G401 (cell line): ENCODE measurements at places on chromosomes 12 and 14. TPM values are rescaled to one million over a fixed set of nuclear protein-coding genes. Genes with fewer than 3 reads are reported as not detected.
A peak's percentile ranks its signal among the peaks of the same experiment; 100 is the strongest.

GRCh38 chr12:129550353-129550752 is 353.5 kb downstream of the TMEM132D start:
- no peak for DNase-seq

GRCh38 chr12:78198896-78199295 is 368.2 kb downstream of the NAV3 start:
- no peak for DNase-seq

GRCh38 chr12:129635021-129635685 is 268.7 kb downstream of the TMEM132D start:
- DNase-seq = no peak

GRCh38 chr12:84561351-84561750 is 351.2 kb downstream of the SLC6A15 start:
- DNase-seq = no peak

DNA sequence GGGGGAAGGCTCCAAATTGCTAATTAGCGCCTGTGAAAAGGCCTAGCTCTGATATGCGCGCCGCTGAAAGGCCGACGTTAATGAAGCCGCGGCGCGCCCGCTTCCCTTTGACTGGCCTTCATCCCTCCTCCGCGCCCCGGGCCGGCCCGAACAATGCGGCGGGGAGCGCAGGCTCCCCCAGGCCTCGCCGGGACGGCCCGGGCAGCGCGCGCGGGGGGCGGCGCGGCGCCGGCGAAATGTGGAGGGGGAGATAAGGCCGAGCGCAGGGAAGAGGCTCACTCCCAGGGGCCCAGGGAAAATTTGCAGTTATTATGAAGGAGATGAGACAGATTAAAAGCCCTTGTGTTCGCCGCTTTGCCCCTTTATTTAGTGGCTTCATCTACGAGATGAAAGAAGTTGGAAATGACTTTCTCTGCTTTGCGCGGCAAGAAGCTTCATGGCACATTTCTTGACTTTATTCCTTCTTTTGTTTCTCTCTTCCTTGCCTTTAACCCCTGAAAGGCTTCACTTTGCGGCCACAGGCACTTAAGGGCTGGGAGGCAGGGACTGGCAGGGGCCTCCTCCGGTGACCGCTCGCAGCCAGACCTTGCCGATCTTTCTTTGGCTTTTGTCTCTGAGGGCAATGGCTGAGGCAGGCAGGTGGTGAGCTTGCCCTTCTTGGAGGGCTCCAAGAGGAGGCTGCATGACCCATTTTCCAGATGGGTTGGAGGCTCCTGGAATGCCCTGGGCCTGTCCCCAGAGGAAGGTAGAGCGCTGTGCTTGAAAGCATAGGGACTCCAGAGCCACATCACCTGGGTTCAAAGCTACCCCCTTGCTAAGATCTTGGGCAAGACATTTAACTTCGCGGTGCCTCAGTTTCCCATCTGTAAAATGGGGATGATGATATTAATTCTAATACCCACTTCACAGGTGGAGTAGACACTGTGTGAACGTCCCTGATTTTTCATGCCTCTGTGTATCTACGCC is 12.7 kb upstream of the GPATCH2L start:
- DNase-seq = no peak

- DNase-seq = no peak
Observed at GRCh38 chr12:122473543-122474323, 27.0 kb downstream of the ZCCHC8 start.

DNA sequence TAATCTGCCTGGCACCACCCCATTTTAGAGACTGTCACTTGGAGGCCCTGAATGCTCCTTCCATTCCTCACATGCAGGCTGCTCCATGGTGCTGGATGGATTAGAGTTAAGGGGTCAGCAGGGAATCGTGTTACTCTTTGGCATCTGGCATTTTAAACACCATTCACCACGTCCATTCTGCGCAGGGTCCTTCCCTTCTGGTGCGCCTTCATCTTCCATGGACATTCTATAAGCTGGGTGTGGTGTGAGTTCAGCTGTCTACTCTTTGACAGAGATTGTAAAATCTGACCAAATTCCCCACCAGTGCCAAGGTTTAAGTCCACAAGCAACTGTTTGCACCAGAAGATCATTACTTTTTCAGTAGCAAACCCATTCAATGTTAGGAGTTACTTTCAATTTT is 47.8 kb downstream of the GIT2 start:
- no peak for DNase-seq

DNA sequence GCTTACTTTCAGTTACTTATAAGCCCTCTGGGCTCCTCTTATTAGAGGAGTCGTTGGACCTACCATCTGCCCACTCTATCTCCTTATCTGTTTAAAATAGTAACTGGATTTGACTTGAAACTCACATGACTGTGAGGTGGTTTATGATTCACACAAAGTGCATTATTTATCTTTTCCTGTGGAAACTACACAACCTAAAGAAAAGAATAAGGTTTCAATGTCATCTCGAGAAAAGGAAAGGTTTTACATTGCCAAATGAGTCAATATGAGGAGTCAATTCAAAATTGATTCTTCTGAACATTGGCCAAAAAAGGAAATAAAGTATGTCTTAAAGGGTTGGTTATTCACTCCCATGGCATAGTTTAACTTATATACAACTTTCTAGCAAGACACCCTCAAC is 225.0 kb upstream of the G2E3 start:
- DNase-seq = no peak

DNA sequence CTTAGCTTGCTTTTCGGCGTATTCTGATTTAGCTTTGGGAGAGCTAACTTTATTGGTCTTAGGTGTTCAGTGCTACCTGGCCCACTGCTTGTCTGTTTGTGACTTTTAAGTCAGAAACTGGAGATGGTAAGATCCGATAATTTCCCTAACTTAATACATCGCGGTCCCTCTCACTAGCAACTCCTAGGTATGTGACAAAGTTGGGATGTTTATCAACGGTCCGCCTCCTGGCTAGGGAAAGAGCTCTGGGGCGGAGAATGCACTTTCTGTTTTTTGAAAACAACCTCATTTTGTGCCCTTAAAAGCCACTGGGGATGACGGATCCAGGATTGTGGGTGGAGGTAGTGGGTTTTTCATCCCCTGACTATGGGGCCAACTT is 1.2 kb downstream of the CDKN1B start:
- DNase-seq = no peak

DNA sequence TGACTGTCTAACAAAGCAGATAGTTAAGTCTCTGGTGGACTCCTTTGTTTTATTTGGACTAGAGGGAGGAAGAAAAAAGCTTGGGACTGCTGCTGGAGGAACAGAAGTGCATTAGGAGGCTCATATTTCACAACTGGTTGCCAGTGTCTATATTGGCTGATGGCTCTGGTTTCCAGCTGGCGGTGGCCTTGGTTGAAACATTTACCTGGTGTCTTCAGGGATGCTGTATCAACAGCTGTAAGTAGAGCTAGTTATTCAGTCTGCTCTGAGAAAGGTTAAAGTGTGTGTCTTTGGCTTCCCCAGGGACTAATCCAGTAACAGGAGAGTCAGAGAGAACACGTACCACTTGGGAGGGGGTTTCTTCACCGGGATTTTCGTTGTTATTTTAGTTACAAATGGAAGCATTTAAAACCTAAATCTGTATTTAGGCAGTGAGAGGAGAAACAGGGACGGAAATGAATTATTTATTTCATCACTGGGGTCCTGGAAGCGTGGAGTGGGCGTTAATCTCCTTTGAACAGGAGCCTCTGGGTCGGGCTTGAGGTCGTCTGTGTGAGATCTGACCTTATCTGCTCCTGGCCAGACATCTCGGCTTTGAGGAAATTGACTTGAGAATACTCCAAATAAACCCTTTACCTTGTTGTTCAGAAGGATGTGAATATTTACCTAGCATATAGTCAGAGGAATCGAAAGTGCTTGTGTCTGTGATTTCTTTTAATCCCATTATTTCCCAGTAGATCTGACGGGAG is 149.9 kb downstream of the NRXN3 start:
- DNase-seq = no peak

DNA sequence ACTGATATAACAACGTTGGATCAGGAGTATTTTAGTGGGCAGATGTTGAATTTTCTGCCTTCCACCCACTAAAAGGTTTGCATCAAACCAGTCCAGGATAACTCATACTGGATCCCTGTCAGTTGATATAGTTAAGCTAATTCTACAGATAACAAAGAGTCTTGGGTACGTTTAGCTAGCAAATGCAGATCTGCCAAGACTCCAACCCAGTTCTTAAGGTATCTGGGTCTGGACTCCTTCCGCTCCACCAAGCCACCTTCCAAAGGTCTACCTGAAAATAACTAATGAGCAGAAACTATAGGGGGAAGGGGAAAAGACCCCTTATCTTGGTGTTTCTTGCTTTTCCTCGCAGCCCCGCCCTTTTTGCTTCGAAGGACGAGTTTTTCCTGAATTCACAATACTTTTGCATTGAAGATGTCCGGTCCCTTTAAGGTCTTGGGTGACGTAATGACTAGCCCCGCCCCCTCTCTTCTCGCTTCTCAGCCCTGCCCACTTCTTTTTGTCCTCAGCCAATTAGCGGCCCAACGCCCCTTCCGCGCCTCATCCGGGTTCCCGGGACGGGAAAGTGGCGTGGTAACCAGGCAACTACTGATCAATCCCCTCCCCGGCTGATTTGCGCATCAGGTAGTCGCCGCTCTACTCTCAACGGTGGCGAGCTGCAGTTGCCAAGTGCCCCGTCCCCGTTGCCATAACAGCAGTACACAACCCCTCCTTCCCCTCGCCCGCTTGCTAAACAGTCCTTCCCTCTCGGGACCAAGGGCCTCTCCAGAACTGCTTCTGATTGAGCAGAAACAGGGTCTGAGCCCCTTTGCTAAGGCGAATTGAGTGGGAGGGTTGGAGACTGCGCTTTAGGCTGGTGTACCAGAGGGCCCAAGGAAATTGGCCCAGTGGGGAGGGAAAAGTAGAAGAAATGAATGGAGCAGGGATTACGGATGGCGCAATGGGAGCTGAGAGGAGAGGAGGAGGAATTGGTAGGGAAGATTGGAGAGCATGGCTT is at the start of gene LRRC23:
Gene LRRC23, plus strand, starts transcription at position 543 of the 997 bp plus-strand sequence. CDS start 812 bp downstream, outside the sequence.
- peak; percentile 99 for DNase-seq

GRCh38 chr14:94382099-94382715 is 6.2 kb downstream of the SERPINA1 start:
- DNase-seq = no peak

DNA sequence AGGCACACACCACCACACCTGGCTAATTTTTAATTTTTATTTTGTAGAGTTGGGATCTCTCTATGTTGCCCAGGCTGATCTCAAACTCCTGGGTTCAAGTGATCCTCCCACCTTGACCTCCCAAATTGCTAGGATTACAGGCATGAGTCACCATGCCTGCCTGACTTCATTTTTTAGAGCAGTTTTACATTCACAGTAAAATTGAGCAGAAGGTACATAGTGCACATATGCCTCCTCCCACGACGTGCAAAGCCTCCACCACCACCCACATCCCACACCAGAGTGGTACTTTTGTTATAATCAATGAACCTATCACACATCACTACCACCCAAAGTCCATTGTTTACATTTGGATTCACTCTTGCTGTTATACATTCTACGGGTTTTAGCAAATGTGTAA is 62.5 kb upstream of the PLEKHG3 start:
- DNase-seq = no peak

GRCh38 chr12:117875744-117876435 is 92.9 kb downstream of the KSR2 start:
- peak; percentile 74 for DNase-seq

ENDOU gene
- 1.9 TPM in 1 of 2 replicates, not detected in the other for total RNA-seq

ASIC1 gene
- 9.2 and 13.1 TPM in 2 replicates for total RNA-seq

OR10G2 gene
- total RNA-seq = not detected in 2 replicates

SIX1 gene
- total RNA-seq = 0.31 and 0.58 TPM in 2 replicates

RNASE7 gene
- not detected in 2 replicates for total RNA-seq
